T follicular helper cell (primary cell): ENCODE measurements at places on chromosomes 3 and 15.

GRCh38 chr3:184176377-184177330 is 2.0 kb downstream of the AP2M1 start:
- no peak for DNase-seq

GRCh38 chr3:193788189-193788991 is 195.4 kb downstream of the OPA1 start:
- DNase-seq, result no peak

DNA sequence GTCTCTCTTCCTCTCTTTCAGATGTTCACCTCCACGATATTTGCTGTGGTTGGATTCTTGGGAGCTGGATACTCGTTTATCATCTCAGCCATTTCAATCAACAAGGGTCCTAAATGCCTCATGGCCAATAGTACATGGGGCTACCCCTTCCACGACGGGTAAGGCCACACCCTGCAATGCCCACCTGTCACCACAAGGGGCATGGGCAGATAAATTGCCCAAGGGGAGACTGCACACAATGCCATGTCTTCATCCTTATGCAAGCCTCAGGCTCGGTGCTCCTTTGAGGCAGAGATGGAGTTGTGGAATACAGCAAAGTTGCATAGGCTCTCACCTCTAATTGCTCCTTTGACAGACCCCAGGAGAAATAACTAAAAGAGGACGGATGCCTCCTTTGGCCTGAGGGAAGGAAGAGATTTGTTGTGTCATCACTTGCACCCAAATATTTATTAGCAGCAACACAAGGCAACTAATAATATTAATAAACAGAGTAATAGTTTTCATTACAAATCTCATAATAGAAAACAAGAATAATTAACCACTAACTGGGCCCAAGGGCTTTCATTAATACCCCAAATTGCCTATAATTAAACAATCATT is 13.2 kb downstream of the TM4SF4 start:
- no peak for DNase-seq

GRCh38 chr3:1164101-1164500 is 71.3 kb downstream of the CNTN6 start:
- no peak for DNase-seq

DNA sequence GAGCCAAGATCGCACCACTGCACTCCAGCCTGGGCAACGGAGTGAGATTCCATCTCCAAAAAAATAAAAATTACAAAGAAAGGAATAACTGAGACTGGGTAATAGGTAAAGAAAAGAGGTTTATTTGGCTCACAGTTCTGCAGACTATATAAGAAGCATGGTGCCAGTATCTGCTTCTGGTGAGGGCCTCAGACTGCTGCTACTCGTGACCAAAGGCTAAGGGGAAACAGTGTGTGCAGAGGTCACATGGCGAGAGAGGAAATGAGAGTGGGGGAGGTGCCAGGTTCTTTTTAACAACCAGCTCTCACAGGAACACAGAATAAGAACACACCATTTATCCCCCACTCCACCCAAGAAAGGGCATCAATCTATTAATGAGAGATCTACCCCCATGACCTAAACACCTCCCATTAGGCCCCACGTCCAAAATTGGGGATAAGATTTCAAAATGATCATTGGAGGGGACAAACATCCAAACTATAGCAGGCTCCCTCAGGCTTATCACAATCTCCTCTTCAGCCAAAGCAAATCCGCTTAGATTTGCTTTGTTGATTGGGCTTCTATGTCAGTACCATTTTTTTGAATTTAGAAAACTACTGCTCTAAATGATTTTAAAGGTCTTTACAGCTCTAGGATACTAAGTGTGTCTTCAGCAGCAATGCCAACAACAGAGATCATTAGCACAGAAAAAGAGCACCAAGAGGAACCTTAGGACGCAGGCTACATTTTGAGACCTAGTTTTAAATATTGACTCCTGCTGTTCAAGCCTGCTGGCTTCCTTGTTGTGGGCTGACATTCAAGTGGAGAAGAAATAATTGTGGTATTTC is 84.2 kb upstream of the TBL1XR1 start:
- no peak for DNase-seq
